HepG2 (cell line): ENCODE measurements at places on chromosomes 4 and X. TPM values are rescaled to one million over a fixed set of nuclear protein-coding genes. Genes with fewer than 3 reads are reported as not detected.
A peak's percentile ranks its signal among the peaks of the same experiment; 100 is the strongest.

The XKRX gene
- total RNA-seq, result not detected in 2 replicates

The PABPC1L2A gene
- not detected in 2 replicates for total RNA-seq

The UGT2B10 gene
- total RNA-seq, result 97.8 and 148 TPM in 2 replicates

The LAMTOR3 gene
- 47.6 and 81.0 TPM in 2 replicates for total RNA-seq

The PDK3 gene
- total RNA-seq, result 9.1 and 13.3 TPM in 2 replicates

The SHISA3 gene
- not detected in 2 replicates for total RNA-seq

The C1GALT1C1 gene
- total RNA-seq, result 18.2 and 31.9 TPM in 2 replicates

The FOXP3 gene
- total RNA-seq, result not detected in 2 replicates

The CCKAR gene
- total RNA-seq, result not detected in 2 replicates

The CHRDL1 gene
- not detected in 2 replicates for total RNA-seq

The TMSB15C gene
- total RNA-seq, result not detected in 2 replicates

GRCh38 chr4:156556336-156556735 lies 415.3 kb downstream of the PDGFC start:
- no peak for DNase-seq

DNA sequence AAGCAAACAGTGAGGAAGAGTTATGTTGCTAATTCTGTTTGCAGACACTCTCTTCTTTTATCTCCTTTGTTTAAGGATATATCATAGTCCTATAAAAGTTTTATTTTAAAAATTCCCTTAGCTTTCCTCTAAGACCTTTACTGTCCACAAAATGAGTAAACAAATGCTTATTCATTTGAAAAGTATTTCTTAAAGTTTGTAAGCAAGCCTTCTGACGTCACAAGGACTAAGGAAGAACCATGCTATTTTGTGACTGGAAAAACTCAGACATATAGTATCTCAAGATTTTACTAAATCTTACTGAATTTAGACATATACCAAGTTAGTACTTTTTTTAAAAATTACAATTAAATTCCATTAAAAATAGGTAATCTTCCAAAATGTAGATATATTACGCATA lies 5.2 kb upstream of the RBMXL3 start:
- DNase-seq, result no peak

GRCh38 chr4:4481399-4481994 lies 60.4 kb downstream of the STX18 start:
- DNase-seq, result no peak

DNA sequence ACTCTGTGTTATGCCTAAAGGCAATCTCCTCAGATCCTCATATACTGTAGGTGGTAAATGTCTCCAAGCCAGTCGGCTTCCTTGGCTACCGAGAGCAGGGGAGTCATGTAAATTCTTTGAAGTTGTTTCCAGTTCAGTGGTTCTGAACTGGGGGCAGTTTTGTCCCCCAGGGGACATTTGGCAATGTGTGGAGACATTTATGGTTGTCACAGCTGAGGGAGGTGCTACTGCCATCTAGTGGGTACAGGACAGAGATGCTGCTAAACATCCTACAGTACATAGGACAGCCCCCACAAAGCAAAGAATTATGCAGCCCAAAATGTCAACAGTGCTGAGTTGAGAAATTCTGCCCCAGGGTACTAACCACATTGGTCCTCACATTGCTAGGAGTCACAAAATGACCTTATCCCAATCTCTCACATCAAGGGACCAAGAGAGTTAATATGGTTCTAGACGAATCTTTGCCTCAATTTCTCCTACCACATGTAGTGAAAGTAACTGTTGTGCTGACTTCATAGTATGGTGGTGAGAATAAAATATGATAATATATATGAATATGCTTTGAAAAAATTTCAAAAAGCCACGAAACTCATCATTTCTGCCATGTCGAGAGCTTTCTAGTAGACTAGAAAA lies 104.4 kb upstream of the ARHGAP24 start:
- peak; percentile 31 for DNase-seq

DNA sequence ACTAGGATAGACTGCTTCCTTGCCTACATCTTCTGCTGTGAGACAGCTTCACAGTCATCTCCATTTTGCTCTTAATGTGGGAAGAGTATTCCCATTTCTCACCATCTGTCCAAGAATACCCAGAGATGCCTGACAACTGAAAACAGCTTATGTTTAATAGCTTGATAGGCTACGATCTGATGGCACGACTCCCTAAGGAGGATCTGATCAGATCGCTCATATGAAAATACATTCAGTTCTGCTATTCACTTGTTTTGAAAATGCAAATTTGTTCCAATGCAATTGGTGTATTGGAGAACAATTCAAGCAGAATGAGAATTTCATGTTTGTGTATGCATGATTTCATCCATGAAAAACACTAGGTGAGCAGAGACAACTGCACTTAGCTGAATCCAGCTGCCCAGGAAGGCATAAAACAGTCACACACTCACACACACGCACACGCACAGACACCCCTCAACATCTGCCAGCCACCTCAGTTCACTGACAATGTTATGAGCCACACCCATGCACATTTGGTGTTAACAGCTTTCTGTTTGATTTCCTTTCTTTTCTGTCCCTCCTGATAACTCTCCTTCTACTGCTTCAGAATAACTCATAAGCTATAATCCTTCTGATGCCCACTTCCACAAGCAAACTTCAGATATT lies 29.6 kb downstream of the TRIML1 start:
- no peak for DNase-seq

- DNase-seq, result no peak
These were observed 92.3 kb upstream of the LEF1 start for GRCh38 chr4:108261026-108261425.

- no peak for DNase-seq
These were observed 680.1 kb upstream of the GRIA3 start for GRCh38 chrX:122504026-122504425.

DNA sequence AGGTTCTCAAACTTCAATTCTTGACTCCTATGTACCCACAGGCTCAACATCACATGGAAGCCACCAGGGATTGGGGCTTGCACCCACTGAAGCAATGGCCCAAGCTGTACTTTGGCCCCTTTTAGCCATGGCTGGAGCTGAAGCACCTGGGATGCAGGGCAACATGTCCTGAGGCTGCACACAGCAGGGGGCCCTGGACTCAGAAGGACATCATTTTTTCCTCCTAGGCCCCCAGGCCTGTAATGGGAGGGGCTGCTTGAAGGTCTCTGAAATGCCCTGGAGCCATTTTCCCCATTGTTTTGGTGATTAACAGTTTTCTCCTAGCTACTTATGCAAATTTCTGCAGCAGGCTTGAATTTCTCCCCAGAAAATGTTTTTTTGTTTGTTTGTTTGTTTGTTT lies 465.1 kb upstream of the PCDH10 start:
- DNase-seq, result no peak

- DNase-seq, result no peak
These were observed 106.8 kb downstream of the FAM9B start for GRCh38 chrX:8927066-8927635.

DNA sequence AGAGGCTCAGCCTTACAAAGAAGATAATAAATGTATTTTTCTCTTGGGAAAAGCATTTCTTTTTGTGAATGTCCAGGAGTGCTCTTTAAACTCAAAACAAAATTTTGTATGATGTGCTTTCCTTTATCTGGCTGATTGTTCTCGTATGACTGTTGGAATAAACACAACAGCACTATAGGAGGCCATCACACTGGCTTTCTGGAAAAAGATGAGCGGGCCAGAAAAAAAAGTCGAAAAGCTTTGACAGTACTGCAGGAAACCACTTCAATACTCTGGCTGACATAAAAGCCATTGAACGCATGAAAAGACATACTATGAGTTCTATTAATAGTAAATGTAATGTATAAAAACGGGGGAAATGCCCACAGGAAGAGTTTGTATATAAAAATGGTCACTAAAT lies 64.7 kb upstream of the CTSO start:
- DNase-seq, result no peak

GRCh38 chr4:184453365-184454160 lies 20.8 kb downstream of the IRF2 start:
- DNase-seq, result no peak

DNA sequence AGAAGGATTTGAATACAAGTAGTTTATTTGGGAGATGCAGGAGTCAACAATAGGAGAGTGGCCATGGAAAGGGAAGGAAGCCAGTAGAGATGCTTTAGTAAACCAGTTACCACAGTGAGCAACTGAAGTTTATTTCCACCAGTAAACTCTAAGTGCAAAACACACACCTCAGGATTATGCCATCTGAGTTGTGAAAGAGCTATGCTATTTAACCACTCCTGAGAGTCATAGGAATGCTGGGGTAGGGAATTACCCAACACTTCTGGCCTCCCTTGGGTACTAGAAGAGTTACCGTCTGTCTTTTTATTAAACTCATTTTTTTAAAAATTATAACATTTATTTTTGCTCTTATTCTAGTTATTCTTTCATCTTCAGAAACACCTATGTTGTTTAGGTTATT lies 834.6 kb upstream of the AMOT start:
- no peak for DNase-seq

DNA sequence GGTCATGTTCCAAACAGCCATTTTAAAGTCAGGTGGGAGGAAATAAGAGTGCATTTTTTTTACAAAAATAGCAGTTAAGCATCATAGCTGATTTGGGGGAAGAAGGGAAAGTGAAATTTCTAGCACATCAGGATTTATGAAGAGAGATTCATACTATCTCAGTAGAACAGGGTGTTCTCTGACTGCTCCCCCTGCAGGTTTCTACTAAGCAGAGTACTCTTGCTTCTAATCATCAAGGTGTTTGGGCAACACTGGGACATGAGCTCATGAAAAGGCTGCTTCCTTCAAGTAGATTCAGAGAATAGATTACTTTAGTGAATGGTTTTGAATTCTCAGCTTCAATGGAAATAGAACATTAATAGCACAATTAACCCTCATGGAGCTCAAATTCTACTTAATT lies 591.4 kb upstream of the PCDH10 start:
- no peak for DNase-seq

GRCh38 chr4:154368060-154368459 lies 123.5 kb downstream of the DCHS2 start:
- no peak for DNase-seq

DNA sequence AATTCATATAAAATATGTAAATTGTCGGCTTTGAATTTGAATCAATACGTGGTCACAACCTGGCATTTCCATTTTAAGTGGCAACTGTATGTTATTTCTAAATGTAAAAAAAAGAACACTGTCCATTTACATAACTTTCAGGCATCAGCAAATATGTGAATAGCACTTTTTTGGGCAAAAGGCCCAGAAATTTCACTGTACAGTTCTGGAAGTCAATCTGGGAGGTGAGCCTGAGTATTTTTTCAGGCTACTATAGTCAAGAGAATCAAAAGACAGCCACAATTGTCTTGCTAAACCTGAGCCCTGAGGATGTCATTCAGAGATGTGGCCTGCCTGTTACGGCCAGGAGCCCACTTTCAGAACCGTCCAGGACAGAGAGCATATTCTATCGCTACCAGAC lies 543.9 kb upstream of the MAGEB2 start:
- no peak for DNase-seq

GRCh38 chr4:10730590-10730989 lies 46.0 kb upstream of the CLNK start:
- DNase-seq, result no peak

DNA sequence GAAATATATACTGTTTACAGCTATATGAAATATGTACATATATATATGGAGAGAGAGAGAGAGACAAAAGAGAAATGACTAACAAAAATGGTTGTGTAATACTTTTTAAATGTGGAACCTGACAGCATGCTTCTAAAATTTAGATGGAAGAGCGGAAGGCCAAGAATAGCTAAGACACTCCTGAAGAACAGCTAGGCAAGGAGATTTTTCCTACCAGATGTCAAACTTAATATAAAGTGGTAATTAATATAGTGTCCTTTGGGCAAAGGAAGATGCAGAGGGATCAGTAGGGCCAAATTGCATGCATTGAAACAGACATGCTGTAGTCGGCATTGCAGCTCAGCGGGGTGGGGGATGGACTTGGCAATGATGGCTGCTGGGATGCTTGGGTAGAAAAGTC lies 45.2 kb downstream of the ADD1 start:
- no peak for DNase-seq

DNA sequence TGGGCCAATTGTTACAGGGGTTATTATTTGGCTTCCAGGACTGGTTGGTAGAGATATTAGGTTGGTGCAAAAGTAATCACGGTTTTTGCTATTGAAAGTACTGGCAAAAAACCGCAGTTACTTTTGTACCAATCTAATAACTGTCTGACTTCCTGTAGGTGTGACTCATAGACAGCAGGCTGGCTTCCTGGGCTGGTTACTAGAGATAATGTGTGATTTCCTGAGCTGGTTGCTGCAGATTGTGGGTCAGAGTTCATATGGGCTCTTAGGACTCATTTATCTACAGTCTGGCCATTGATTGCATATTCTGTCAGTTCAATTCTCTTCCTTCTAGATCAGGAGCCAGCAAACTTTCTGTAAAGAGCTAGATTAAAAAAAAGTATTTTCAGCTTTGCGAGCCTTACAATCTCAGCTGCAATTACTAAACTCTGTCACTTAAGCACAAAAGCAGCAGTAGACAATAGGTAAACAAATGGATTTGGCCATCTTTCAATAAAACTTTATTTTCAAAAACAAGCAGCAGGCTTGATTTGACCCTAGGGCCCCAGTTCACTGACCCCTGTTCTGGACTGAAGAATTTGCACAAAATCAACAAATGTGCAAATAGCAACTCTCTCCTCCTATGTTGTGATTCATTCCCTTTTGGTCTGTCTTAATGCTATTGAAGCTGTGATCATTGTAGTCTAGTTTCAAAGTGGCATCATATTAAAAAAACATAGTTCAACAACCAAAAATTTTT lies 50.8 kb upstream of the BOD1L1 start:
- DNase-seq, result no peak

GRCh38 chr4:35649778-35650177 lies 594.5 kb downstream of the ARAP2 start:
- DNase-seq, result no peak

DNA sequence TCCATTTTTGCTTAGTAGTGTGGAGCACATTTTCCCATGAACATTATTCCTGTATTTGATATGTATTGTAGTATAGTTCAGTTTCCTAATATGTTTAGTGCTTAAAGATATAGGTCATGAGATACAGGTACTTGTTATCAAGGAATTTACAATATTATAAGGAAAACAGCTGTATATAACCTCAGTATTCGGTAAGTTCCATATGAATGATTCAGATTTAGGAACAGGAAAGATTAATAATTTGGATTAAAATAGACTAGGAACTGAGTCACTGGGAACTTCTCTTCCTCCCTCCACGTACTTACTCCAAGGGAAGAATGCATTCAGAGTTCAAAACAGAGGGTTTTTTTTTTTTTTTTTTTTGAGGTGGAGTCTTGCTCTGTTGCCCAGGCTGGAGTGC lies 20.0 kb downstream of the DIAPH2 start:
- no peak for DNase-seq

GRCh38 chr4:166822386-166822785 lies 411.9 kb downstream of the SPOCK3 start:
- DNase-seq, result no peak

GRCh38 chrX:22095286-22095685 lies 63.2 kb downstream of the PHEX start:
- no peak for DNase-seq

GRCh38 chr4:126986828-126987227 lies 645.9 kb upstream of the INTU start:
- no peak for DNase-seq

DNA sequence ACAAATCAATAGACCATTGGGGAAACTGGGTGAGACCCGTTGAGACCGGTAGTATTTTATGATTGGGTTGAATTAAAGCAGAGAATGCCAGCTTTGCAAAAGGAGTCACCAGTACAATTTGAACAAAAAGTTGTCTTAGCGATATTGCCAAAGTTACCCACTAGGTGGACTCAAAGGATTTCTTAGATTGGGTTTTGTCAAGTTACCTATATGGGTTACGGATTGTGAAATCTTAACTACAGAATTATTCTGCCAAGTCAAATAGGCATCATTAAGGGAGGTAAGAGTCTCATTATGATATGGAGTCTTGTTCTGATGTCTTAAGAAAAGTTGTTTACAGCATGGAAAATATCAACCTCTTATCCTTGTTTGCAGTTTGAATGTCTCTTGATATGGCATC lies 15.0 kb upstream of the CT47A1 start:
- peak; percentile 30 for DNase-seq
